ENCODE measurements at places on chromosomes 6 and 20. TPM values are rescaled to one million over a fixed set of nuclear protein-coding genes. Genes with fewer than 3 reads are reported as not detected.

The BPIFB2 gene
- total RNA-seq, result not detected

The SOX18 gene
- total RNA-seq, result 0.54 TPM

The IL20RA gene
- not detected for total RNA-seq

The TTK gene
- 1.3 TPM for total RNA-seq

The SPEF1 gene
- under 0.01 TPM for total RNA-seq

The NDUFAF5 gene
- 2.4 TPM for total RNA-seq

The PNPLA1 gene
- 0.27 TPM for total RNA-seq

The SOBP gene
- total RNA-seq, result under 0.01 TPM

The VSTM2L gene
- total RNA-seq, result not detected

The TGM2 gene
- 1.9 TPM for total RNA-seq

The CFAP61 gene
- not detected for total RNA-seq

The EDN3 gene
- not detected for total RNA-seq

The MDFI gene
- total RNA-seq, result not detected

The DDRGK1 gene
- 30.2 TPM for total RNA-seq

The HLA-DMB gene
- 71.6 TPM for total RNA-seq

The DEFB112 gene
- not detected for total RNA-seq

The MEI4 gene
- total RNA-seq, result 1.3 TPM

The MAP7 gene
- 30.4 TPM for total RNA-seq

The LTB gene
- total RNA-seq, result 31.0 TPM

The SLC24A3 gene
- 1.9 TPM for total RNA-seq

The FAM135A gene
- 18.6 TPM for total RNA-seq

The HTR1B gene
- 2.2 TPM for total RNA-seq

The RIN2 gene
- total RNA-seq, result 6.5 TPM

The ZSCAN23 gene
- total RNA-seq, result 2.2 TPM

The CFB gene
- 0.54 TPM for total RNA-seq

The ZSCAN31 gene
- total RNA-seq, result 7.5 TPM

The PI3 gene
- total RNA-seq, result not detected

The GABRR1 gene
- not detected for total RNA-seq

The OPRL1 gene
- 10.5 TPM for total RNA-seq

The C6orf58 gene
- total RNA-seq, result not detected

The GRIK2 gene
- total RNA-seq, result under 0.01 TPM

The BPIFA3 gene
- total RNA-seq, result not detected

The PRL gene
- under 0.01 TPM for total RNA-seq

The ID1 gene
- total RNA-seq, result 1,163 TPM

The HTR1E gene
- total RNA-seq, result not detected

The ELOVL5 gene
- 84.6 TPM for total RNA-seq

The COL12A1 gene
- total RNA-seq, result under 0.01 TPM

The MPC1 gene
- 14.3 TPM for total RNA-seq

The EPHA7 gene
- not detected for total RNA-seq

The NT5E gene
- total RNA-seq, result under 0.01 TPM

The HSP90AB1 gene
- total RNA-seq, result 770 TPM

The SH3BGRL2 gene
- 4.6 TPM for total RNA-seq
